ENCODE measurements at places on chromosomes 4 and X.

DNA sequence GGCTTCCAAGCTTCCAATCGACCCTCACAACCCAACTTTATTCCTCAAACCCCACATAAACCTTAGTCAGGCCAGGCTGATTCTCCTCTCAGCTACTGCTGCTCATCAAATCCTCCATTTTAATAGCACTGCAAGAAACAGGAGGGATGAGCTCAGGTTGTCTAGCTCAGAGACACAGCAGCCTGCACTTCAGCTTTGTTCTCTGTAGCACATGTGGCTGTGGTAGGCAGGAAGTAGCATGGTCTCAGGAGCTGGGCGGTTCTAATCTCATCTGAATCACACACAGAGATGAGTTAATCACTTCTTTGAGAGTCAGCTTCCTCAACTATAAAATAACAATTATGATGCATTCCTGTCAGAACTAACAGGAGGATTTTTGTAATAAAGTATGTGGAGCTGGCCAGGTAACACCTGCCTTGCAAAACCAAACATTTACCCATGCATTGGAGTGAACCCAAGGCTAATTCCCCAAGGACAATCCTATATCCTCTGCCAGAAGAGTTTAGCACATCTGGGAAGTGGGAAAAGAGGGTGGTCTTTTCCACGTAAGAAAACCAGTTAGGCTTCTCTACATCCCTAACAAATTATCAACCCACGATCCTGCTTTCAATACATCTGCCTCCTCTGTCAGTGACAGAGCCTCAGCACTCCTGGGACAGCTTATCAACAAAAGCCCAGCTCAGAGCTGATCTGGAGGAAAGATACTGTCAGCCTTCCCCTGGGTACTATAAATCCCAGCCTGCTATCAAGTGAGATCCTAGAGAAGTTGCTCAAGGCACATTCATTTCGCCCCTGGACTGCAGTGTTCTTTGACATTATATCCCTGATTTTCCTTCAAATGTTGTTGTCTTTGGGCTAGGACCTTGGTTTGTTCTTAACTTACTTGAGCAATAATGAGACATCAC, 32.8 kb downstream of the ELOVL6 start:
- H3K4me1 ChIP-seq = peaks cover 40% of the 10 kb centered on the region
- H3K4me3 ChIP-seq = peak overlapping the region; percentile 58
- peaks cover 2% of the 10 kb centered on the region for H3K36me3 ChIP-seq

- H3K27me3 ChIP-seq = no peaks in the 10 kb centered on the region
- DNase-seq = no peak
- no peak overlapping the region for H3K27ac ChIP-seq
- no peaks in the 10 kb centered on the region for H3K36me3 ChIP-seq
- no peaks in the 10 kb centered on the region for H3K4me1 ChIP-seq
Measured at GRCh38 chr4:55758570-55758969, 61.0 kb upstream of the EXOC1L start.

- DNase-seq = peak; percentile 78
- peaks cover 16% of the 10 kb centered on the region for H3K27me3 ChIP-seq
- no peaks in the 10 kb centered on the region for H3K4me1 ChIP-seq
- H3K36me3 ChIP-seq = no peaks in the 10 kb centered on the region
- peak overlapping the region; percentile 3 for H3K4me3 ChIP-seq
Measured at GRCh38 chrX:72018277-72019112, 107.8 kb downstream of the NHSL2 start.

DNA sequence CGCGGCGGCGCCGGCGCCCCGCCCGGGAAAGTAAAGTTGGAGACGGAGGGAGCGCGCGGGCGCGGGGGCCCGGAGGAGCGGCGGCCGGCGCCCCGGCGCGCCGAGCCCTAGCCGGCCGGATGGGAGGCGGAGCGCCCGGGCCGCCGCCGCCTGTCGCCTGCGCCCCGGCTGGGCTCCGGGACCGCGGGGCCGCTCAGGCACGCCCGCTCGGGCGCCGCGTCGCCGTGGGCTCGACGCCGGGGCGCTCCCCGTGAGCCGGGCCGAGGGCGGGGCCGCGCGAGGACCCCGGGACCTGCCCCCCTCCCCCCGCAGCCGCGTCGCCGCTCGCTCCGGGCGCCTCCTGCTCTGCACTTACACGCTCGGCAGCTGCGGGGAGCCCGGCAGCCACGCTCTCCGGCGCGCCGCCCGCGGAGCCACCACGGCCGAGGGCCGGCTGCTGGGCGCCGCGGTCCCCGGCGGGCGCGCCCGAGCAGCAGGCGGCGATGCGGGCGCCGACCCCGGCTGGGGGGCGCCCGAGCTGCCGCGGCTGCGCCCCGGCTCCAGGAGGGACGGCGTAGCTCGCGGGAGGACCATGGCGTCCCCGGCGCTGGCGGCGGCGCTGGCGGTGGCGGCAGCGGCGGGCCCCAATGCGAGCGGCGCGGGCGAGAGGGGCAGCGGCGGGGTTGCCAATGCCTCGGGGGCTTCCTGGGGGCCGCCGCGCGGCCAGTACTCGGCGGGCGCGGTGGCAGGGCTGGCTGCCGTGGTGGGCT, at the start of gene ADRA2C:
TSS of gene ADRA2C (plus strand) at position 350 of the 749 bp plus-strand sequence. CDS start at position 572, 222 bp downstream.
- peaks cover 3% of the 10 kb centered on the region for H3K27me3 ChIP-seq
- H3K36me3 ChIP-seq = no peaks in the 10 kb centered on the region
- H3K4me1 ChIP-seq = peaks cover 9% of the 10 kb centered on the region
- H3K27ac ChIP-seq = no peak within 1 kb of the TSS
- DNase-seq = no peak

DNA sequence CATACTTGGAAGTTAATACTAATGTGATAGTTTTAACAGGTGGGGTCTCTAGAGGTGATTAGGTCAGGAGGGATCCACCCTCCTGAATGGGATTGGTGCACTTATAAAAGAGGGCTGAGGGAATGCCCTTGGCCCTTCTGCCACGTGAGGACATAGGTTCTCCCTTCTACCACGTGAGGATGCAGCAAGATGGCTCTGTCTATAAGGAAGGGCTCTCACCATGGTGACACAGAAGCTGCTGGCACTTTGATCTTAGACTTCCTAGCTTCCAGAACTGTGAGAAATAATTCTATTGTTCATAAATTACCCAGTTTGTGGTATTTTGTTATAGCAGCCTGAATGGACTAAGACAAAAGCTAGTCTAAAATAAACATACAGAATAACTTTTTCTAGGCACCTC, 1.0 kb downstream of the AADAT start:
- no peak for DNase-seq
- H3K4me3 ChIP-seq = no peak overlapping the region
- H3K36me3 ChIP-seq = no peaks in the 10 kb centered on the region
- no peak overlapping the region for H3K27ac ChIP-seq
- peaks cover 2% of the 10 kb centered on the region for H3K4me1 ChIP-seq

DNA sequence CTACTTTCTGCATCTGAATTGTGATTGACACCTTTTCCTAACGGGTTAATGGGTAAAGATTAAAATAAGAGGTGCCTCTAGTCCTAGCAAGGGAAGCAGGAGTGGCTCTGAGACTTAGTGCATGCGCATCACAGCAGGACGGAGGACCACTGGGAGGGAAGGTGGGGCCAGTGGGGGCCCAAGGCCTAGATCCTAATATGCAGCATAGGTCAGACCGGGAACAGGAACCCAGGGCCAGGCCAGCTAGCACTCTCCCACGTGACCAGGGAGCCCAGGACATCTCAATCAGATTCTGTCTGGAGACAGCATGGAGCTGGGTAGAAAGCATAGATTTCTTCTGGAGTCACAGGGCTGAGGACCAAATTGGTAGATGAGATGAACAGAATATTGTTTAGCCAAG, 55.7 kb downstream of the RASL11B start:
- no peaks in the 10 kb centered on the region for H3K27me3 ChIP-seq
- no peak overlapping the region for H3K4me3 ChIP-seq
- no peaks in the 10 kb centered on the region for H3K4me1 ChIP-seq
- no peaks in the 10 kb centered on the region for H3K36me3 ChIP-seq

All from naive thymus-derived CD8-positive, alpha-beta T cell (primary cell).